ENCODE measurements at places on chromosomes 3 and 15. TPM values are rescaled to one million over a fixed set of nuclear protein-coding genes. Genes with fewer than 3 reads are reported as not detected.

- no peak for DNase-seq
These were observed 12.0 kb upstream of the LMAN1L start for GRCh38 chr15:74800559-74801094.

DNA sequence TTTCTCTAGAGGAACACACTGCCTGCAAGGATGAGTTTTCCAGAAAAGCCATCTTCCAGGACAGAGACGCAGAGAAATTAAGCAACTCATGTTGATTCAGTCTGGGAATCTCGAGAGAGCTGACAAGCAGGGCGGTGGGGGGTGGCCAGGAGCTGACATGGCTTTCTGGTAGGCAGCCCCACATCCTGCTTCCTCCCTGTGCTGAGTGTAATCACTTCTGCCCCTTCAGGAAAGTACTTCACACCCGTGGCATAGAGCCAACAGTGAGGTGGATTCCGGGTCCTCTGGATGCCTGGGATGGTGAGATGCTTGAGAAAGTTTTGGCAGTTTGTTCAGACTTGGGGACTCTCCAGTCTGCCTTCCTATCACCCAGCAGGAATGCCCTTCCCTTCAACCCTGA is 221.1 kb downstream of the SLCO3A1 start:
- DNase-seq: peak; percentile 31

GRCh38 chr3:31688984-31689383 is 156.3 kb downstream of the STT3B start:
- no peak for DNase-seq

The GP5 gene
- total RNA-seq: not detected

GRCh38 chr15:63999177-63999576 is 47.1 kb downstream of the DAPK2 start:
- no peak for DNase-seq

DNA sequence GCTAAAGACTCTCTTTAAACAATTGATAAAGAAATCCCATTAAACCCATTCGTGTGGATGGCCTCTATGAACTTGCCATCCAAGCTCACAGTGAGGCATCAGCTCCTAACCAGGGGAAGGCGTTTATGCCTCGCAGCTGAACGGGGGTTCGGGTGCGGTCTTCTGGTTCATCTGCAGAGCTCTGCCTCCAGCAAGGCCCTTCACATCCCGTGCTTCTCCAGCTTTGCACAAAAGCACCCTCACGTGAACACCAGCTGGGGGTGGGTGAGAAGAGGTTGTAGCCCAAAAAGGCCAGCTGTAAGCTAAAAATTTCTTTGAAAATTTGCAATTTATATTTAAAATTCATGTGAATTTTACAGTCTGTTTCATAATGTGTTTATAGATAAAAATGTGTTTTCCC is 39.5 kb upstream of the ZNF148 start:
- no peak for DNase-seq

The ZNF80 gene
- not detected for total RNA-seq

The KNG1 gene
- not detected for total RNA-seq

DNA sequence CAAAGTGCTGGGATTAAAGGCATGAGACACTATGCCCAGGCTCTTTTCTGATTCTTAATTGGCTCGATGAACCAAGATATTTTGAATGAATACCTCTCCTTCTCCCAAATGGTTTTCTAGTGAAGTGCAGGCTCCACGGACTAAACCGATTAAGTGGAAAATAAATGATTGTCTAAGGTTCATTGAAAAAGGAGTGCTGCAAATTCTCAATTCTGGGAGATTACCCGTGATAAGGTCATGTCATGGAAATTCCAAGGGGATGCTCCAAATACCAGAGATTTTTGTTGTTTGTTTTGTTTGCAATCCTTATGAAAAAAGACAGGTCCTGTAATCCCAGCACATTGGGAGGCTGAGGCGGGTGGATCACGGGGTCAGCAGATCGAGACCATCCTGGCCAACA is 406.9 kb upstream of the TBL1XR1 start:
- no peak for DNase-seq

DNA sequence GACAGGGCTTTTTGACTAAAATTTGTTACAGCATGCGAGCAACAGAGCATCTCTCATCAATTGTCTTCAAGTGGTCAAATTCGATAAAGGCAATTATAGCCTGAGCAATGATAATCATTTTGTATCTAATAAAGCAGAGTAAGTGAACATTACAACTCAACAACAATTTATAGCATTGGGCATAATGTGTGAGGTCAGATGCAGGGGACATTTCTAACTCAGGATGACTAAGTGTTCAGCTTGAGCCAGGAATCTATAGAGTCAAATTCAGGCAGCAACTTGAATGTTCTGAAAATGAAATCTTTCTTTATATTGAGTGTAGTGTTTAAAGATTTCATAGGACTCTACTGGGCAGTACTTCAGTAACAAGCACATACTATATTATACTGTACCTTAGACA is 1226.0 kb downstream of the ZPLD1 start:
- DNase-seq: no peak

GRCh38 chr15:34621675-34622074 is 38.2 kb upstream of the GOLGA8B start:
- DNase-seq: no peak

DNA sequence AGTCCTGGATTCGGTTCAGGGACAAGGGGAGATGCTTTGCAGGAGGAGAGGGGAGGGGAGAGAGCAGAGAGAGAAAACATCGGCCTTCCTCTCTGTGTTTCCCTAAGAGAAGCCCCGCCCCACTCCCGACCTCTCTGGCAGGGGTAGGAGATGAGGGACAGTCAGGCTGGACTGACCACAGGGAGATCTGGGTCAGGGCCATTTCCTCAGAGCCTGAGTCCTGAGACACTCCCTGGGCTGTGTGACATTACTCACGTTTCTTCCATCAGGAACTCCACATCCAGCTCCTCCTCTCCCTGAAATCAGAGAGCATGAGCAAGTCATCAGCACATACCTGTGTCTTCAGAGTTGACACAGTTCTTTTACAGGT is 9.1 kb downstream of the PLA2G4D start:
- no peak for DNase-seq

- no peak for DNase-seq
These were observed 185.3 kb upstream of the UBE2E2 start for GRCh38 chr3:23017801-23018200.

GRCh38 chr15:48721061-48721810 is 75.7 kb upstream of the FBN1 start:
- no peak for DNase-seq

The RASGRP1 gene
- total RNA-seq: 1.7 TPM

GRCh38 chr15:73955861-73956742 is 29.8 kb downstream of the LOXL1 start:
- DNase-seq: no peak

- DNase-seq: no peak
These were observed 7.8 kb upstream of the STAC start for GRCh38 chr3:36372534-36372935.

- DNase-seq: no peak
These were observed 49.8 kb downstream of the KBTBD12 start for GRCh38 chr3:127964816-127965215.

GRCh38 chr3:107950417-107950816 is 140.4 kb downstream of the CD47 start:
- DNase-seq: no peak

The RPP25 gene
- 13.4 TPM for total RNA-seq

The ALG1L2 gene
- total RNA-seq: not detected

The RTP1 gene
- total RNA-seq: not detected

GRCh38 chr15:61195116-61196002 is 33.7 kb downstream of the RORA start:
- peak; percentile 25 for DNase-seq

The PLSCR5 gene
- not detected for total RNA-seq

GRCh38 chr15:73589766-73590165 is 43.4 kb downstream of the NPTN start:
- no peak for DNase-seq

- DNase-seq: no peak
These were observed 737.6 kb downstream of the NTRK3 start for GRCh38 chr15:87518957-87519356.

DNA sequence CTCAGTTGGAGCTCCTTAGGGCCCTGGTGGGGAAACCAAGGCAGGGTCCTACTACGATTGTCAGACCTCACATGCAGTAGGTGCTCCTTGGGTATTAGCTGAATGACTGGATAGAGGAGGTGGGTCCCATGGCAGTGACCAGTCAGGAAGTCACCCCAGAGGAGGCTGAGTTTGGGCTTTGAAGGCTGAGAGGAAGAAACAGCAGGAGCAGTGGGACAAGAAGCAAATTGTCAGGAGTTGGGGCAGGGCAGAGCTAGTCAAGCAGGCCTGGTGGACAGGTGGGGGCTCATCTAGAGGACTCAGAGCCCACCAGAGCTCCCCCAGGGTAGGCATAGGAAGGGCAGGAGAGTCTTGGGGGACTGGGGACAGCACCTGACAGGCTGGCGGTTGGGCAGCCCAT is 3.1 kb downstream of the NBEAL2 start:
- no peak for DNase-seq

The FBLN2 gene
- total RNA-seq: 292 TPM

The CTSH gene
- total RNA-seq: 73.8 TPM

The TMEM45A gene
- 9.4 TPM for total RNA-seq

The MYO1E gene
- 147 TPM for total RNA-seq

- DNase-seq: no peak
These were observed 56.3 kb downstream of the CORO2B start for GRCh38 chr15:68635141-68635540.

- no peak for DNase-seq
These were observed 220.7 kb downstream of the PDCD6IP start for GRCh38 chr3:34019158-34019557.

DNA sequence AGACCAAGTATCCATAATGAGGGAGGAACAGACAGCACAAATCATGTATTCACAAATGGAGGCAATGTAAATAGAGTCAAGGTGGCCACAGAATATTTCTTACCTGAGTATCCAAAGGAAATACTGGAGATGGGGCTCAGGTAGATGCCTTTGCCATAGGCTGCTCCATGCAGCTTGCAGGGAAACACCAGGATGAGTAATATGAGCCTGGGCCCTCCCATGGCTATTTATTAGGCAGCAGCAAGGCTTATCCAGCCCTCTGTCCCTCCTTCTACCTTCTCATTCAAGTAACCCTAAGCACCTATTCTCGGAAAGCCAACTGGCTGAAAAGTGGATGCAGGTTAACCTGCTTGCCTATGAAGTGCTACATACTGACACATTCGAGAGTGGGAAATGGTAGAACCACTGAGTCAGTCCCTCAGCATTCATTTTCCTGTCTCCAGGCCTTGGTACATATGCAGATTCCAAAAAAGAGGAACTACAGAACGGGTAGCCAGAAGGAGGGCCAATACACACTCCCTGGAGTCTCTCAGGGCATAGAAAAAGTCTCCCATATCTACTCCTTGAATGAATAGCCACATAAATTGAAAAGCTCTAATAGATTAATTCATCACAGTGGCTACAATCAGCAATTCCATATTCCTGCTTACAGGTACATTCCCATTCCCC is 18.3 kb upstream of the PKM start:
- DNase-seq: no peak

The RBM5 gene
- total RNA-seq: 229 TPM

DNA sequence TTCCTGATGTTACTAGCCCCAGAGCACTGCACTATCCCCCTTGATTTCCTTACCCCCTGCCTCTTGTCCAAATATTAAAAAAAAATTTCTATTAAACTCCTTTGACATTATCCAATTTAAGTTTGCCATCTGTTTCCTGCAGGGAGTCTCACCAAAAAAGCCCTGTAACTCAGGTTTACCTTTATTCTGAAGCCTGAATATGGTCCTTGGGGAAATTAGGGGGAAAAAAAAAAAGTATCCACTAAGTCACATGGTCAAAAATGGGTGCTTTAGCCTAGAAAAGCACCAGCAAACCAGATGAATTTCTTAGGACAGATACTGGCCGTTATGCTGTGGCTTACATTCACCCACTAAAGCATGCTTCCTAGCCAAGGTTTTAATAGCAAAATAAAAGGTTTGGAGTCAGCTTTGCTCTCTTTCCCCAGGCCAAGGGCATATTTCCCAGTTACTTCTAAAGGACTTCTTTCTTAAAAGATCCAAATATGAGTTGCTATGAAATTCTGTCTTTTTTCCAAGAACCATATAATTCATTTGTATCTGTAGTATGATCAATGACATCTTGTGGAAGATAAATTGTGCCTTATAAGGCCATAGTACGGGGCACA is 394.9 kb downstream of the LSAMP start:
- no peak for DNase-seq

DNA sequence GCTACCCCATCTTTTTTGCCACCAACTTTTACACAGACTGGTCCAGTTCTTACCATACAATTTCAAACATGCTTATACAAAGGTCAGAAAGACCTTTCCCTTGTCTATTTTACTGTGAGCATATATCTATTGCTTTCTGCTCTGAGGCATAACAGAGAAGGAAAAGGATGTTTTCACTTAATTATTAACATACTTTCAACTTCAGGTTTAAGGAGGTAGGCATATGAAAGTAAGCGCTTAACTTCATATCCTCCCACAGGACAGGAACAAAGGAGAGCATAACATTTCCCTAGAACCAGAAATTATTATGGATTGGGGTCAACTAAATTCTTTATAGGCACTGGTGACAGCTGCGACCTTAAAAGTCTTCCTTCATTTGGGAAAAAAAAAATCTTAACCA is 1.1 kb downstream of the MYEF2 start:
- DNase-seq: no peak

The TPRA1 gene
- 63.3 TPM for total RNA-seq

The ATP2B2 gene
- 0.44 TPM for total RNA-seq

GRCh38 chr3:17908399-17909191 is 166.2 kb upstream of the TBC1D5 start:
- no peak for DNase-seq

The IMP3 gene
- 163 TPM for total RNA-seq

DNA sequence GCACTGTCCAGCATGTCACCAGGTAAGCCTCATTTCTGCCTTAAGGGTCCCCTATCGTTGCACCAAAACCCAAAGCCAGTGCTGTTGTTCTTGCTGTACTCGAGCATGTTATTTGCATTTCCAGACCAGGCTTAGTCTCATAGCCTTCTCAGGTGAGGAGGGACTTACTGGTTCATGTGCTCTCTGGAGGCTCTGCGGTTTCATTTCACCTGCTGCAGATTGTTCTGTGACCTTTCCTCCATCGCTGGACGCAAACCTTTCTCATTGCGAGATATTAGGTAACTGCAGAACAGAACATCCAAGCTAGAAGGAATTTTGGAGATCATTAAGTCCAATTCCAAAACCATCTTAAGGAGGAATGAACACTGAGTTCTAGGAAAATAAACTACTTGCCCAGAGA is 187.3 kb upstream of the BCL6 start:
- no peak for DNase-seq

- DNase-seq: no peak
These were observed 20.1 kb downstream of the TGM4 start for GRCh38 chr3:44894485-44894884.

The CCDC12 gene
- 45.2 TPM for total RNA-seq

The SNUPN gene
- 27.4 TPM for total RNA-seq

- no peak for DNase-seq
These were observed 27.2 kb downstream of the FEM1B start for GRCh38 chr15:68304589-68305337.

The EOMES gene
- total RNA-seq: 1.7 TPM

The MFGE8 gene
- 546 TPM for total RNA-seq

GRCh38 chr15:40242601-40243000 is 3.7 kb downstream of the PAK6 start:
- no peak for DNase-seq

Measured in tibial nerve (tissue), 4 donors.